Natural killer cell (primary cell): ENCODE measurements at places on chromosomes 5 and 9. TPM values are rescaled to one million over a fixed set of nuclear protein-coding genes. Genes with fewer than 3 reads are reported as not detected.
A peak's percentile ranks its signal among the peaks of the same experiment; 100 is the strongest.

DNA sequence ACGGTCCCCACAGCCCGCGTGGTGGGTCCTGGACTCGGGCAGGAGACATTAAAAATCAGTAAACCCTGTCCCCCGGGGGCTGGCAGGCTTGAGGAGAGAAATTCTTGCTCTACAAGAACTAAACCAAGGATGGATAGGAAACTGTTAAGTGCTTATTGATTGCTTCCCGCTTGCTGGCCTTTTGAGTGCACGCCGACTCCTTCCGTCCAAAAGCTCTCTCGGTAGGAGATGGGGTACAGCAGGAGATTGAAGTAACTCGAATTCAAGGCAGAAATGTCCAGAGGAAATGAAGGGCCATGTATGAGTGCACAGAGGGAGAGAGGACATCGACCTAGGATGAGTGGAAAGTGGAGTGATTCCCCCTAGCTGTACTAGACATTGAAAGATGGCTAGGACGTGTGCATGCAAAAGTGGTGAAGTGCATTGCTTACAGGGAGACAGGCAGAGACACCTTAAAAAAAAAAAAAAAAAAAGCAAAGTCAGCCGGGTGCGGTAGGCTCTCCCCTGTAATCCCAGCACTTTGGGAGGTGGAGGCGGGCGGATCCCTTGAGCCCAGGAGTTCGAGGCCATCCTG, 923 bp downstream of the RECK start:
- H3K4me3 ChIP-seq = peak overlapping the region; percentile 64
- no peaks in the 10 kb centered on the region for H3K27me3 ChIP-seq
- H3K4me1 ChIP-seq = peaks cover 24% of the 10 kb centered on the region
- no peak overlapping the region for H3K27ac ChIP-seq
- no peaks in the 10 kb centered on the region for H3K36me3 ChIP-seq
- no peak for DNase-seq

The DPM2 gene
- 22.9 TPM for total RNA-seq

The SH3PXD2B gene
- 0.25 TPM for total RNA-seq

- H3K4me3 ChIP-seq = no peak overlapping the region
- no peaks in the 10 kb centered on the region for H3K36me3 ChIP-seq
- H3K4me1 ChIP-seq = no peaks in the 10 kb centered on the region
- no peaks in the 10 kb centered on the region for H3K27me3 ChIP-seq
- no peak overlapping the region for H3K27ac ChIP-seq
- no peak for DNase-seq
Observed at GRCh38 chr9:31355965-31356364, 1028.5 kb upstream of the ACO1 start.

The TAL2 gene
- not detected for total RNA-seq

- H3K27ac ChIP-seq = no peak overlapping the region
- H3K27me3 ChIP-seq = no peaks in the 10 kb centered on the region
- no peaks in the 10 kb centered on the region for H3K4me1 ChIP-seq
- peaks cover 20% of the 10 kb centered on the region for H3K36me3 ChIP-seq
- no peak overlapping the region for H3K4me3 ChIP-seq
Observed at GRCh38 chr5:95899829-95900228, 61.8 kb downstream of the ELL2 start.

GRCh38 chr5:95374061-95374460, 17.1 kb upstream of the FAM81B start:
- no peaks in the 10 kb centered on the region for H3K36me3 ChIP-seq
- H3K4me1 ChIP-seq = no peaks in the 10 kb centered on the region
- no peak overlapping the region for H3K4me3 ChIP-seq

GRCh38 chr5:54874337-54875021, 110.9 kb downstream of the ESM1 start:
- no peaks in the 10 kb centered on the region for H3K36me3 ChIP-seq
- no peaks in the 10 kb centered on the region for H3K4me1 ChIP-seq
- no peak overlapping the region for H3K4me3 ChIP-seq
- H3K27ac ChIP-seq = no peak overlapping the region
- no peak for DNase-seq
- no peaks in the 10 kb centered on the region for H3K27me3 ChIP-seq

The SLC6A18 gene
- not detected for total RNA-seq

- no peaks in the 10 kb centered on the region for H3K36me3 ChIP-seq
- no peak overlapping the region for H3K27ac ChIP-seq
- H3K4me1 ChIP-seq = no peaks in the 10 kb centered on the region
- no peak for DNase-seq
Observed at GRCh38 chr9:94909250-94909894, 182.9 kb downstream of the AOPEP start.
